ENCODE measurements at places on chromosomes 1 and 21. TPM values are rescaled to one million over a fixed set of nuclear protein-coding genes. Genes with fewer than 3 reads are reported as not detected.

The HPDL gene
- total RNA-seq, result 1.5 TPM

The B4GALT2 gene
- 0.38 TPM for total RNA-seq

DNA sequence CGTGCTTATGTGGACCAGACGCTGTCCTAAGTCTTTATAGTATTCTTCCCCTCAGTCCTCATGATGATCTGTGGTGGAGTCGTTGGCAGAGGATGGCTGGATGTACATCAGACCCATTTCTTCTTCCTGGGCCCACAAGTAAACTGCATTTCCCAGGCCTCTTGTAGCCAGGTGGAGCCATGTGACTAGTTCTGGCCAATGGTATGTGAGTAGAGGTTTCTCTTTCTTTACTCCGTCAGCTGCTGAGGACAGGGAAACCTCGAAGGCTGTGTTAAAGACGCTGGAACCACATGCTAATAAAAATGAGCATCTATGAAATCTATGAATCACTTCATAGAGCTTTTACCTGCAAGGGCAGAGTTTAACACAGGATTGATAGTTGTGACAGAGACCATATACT is 18.7 kb upstream of the ZNF362 start:
- H3K27ac ChIP-seq, result peak overlapping the region; percentile 81
- peaks cover 5% of the 10 kb centered on the region for H3K4me1 ChIP-seq
- DNase-seq, result peak; percentile 42
- H3K36me3 ChIP-seq, result no peaks in the 10 kb centered on the region
- H3K27me3 ChIP-seq, result peaks cover 6% of the 10 kb centered on the region

DNA sequence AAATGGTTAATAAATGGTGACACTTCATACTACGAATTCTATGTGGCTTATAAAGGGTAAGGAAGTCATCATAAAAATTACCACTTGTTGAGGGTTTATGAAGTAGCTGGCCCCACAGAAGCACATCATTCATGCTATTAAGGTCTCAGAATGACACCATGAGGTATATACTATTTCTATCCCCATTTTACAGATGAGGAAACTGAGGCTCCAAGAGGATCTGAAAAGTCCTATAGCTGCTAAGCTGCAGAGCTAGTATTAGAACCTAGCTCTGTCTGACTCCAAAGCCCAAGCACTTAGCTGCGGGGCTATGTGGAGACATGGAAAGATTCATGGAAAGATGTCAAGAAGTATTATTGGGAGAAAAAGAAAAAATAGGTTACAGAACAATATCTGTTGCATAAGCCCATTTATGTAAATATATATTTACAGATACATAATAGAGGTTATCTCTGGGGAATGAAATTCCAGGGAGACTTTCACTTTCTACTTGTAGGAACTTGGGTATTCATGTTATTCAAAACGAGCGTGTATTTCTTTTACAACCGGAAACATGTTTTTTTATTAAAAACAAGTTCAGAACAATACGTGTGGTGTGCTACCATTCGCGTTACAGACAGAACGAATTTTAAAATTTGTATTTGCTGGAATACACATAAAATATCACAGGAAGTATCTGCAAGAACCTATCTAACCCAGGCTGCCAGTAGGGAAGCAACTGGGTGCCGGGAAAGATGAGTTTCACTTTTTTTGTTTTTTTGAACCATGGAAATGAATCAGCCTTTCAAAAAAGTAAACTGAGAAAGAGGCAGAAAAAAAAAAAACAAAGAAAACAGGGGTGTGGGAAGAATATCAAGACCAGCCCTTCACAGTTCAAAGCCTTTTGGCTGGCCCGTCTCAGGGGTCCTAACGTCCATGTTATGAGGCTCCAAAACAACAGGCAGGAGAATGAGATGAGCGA is 13.4 kb downstream of the SPOCD1 start:
- H3K4me3 ChIP-seq, result no peak overlapping the region
- no peaks in the 10 kb centered on the region for H3K36me3 ChIP-seq
- peaks cover 12% of the 10 kb centered on the region for H3K4me1 ChIP-seq

DNA sequence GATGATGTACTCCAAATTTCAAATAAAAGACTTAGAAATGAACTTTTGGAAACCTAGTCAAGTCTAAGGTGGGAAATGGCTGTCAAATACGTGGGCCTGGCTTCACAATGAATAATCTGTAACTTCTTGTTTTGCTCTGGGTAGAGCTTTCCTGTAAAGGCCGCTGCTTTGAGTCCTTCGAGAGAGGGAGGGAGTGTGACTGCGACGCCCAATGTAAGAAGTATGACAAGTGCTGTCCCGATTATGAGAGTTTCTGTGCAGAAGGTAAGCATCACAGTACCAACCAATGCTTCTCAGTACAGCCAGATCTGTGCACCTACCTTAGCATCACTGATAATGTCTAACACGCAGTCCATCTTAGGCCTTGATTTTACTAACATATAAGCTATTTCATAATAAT is 73.6 kb downstream of the TPR start:
- peak overlapping the region; percentile 23 for H3K4me3 ChIP-seq
- no peaks in the 10 kb centered on the region for H3K27me3 ChIP-seq
- H3K4me1 ChIP-seq, result peaks cover 46% of the 10 kb centered on the region
- peak overlapping the region; percentile 45 for H3K27ac ChIP-seq

GRCh38 chr1:79852004-79852403 is 845.5 kb upstream of the ADGRL4 start:
- H3K27ac ChIP-seq, result no peak overlapping the region
- H3K27me3 ChIP-seq, result no peaks in the 10 kb centered on the region
- no peak overlapping the region for H3K4me3 ChIP-seq
- H3K4me1 ChIP-seq, result no peaks in the 10 kb centered on the region
- DNase-seq, result no peak

- H3K4me3 ChIP-seq, result no peak overlapping the region
- peaks cover 28% of the 10 kb centered on the region for H3K4me1 ChIP-seq
- H3K27ac ChIP-seq, result no peak overlapping the region
- peaks cover 6% of the 10 kb centered on the region for H3K36me3 ChIP-seq
Measured at GRCh38 chr1:193408782-193409293, 222.4 kb upstream of the B3GALT2 start.

DNA sequence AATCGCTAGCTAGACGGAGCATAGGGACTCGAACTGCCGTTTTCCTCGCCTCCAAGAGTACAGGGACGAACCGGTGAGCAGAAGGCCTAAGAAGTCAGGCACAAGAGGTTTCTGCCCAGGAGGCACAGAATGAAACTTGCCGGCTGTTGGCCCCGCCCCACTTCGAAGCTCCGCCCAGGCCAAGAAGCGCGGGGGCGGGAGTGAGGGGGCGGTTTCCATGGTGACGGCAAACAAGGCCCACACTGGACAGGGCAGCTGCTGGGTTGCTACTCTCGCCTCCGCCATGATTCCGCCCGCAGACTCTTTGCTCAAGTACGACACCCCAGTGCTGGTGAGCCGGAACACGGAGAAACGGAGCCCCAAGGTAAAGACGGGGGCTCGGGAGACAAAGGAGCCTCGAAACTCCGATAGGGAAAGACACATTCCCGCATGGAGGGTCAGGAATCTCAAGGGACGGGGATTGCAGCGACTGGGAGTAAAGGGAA is at the start of gene DNALI1:
Gene DNALI1 (plus strand): TSS at position 229 of the 485 bp plus-strand sequence. CDS start 55 bp downstream, at position 284.
- peaks cover 26% of the 10 kb centered on the region for H3K4me1 ChIP-seq
- no peak within 1 kb of the TSS for H3K27ac ChIP-seq
- DNase-seq, result peak; percentile 8

Data from naive thymus-derived CD8-positive, alpha-beta T cell (primary cell).